ENCODE measurements at places on chromosomes 5 and 9. TPM values are rescaled to one million over a fixed set of nuclear protein-coding genes. Genes with fewer than 3 reads are reported as not detected.

GRCh38 chr5:104793031-104793754 is 1230.6 kb upstream of the NUDT12 start:
- no peak for DNase-seq

DNA sequence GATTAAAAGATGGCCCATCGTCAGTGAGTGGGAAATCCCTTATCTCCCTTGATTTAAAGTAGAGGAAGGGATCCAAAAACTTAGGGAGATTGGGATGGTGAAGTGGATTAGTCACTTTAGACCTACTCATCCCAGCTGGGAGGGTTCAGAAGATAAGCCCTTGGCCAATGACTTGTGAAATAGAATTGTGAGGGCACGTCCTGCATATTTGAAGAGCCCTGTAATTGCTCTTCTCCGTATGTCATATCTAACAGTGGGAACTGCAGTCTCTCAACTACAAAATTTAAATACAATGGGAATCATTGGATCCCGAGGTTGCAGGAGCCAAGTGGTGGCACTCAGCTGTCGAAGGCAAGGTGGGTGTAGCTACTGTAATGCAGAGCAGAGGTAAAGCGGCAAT is 65.4 kb upstream of the C9orf72 start:
- no peak for DNase-seq

- DNase-seq, result peak; percentile 73
Measured at GRCh38 chr9:137162505-137163364, 7.1 kb downstream of the LRRC26 start.

- no peak for DNase-seq
Measured at GRCh38 chr5:124921694-124922093, 175.3 kb upstream of the ZNF608 start.

DNA sequence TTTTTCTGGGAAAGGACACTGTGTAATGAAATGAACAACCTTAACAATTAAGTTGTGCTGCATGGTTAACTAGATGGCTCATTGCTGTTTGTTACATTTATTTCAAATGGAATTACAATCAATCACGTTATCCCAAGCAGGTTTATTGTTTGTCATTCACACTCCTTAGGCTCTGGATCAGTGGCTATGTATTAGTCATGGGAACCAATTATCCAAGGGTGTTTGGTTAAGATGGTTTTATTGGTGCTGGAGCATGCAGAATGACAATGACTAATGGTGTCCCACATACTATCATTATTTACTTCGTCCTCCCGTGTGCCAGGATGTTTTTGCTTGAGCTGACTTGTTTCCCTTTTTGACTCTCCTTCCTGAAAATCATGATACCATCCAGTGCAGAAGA is 10.6 kb upstream of the TRPC7 start:
- no peak for DNase-seq

GRCh38 chr5:160651692-160652645 is 200.0 kb downstream of the ATP10B start:
- DNase-seq, result no peak

DNA sequence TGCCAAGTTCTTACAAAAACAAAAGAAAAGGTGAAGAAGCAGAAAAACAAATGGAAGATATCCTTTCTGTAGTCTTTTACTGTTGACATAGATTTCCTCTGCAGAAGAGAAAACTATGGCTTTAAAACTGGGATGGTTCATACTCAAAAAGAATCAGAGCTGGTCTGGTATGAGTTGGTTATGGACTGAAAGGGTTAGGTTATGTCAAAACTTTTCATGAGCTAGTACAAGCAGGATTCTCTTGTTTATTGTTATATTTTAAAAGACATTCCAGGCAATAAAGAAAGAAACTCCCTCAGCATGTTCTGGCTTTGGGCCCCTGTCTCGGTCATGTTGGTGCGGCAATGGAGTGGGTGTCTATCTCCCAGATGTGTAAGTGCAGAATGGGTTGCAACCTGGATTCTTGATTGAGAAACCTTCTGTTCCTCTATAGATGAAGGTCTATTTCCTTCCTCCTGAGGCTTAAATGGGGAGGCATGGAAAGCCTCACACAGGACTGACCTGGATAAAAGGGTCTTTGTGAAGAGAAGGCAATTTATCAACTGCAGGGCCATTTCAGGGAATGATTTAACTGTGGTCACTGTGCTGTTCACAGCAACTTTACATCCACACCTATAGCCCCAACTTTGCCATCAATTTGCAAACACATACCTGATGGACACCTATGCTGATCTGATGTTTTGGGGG is 209.6 kb upstream of the TNC start:
- DNase-seq, result no peak

DNA sequence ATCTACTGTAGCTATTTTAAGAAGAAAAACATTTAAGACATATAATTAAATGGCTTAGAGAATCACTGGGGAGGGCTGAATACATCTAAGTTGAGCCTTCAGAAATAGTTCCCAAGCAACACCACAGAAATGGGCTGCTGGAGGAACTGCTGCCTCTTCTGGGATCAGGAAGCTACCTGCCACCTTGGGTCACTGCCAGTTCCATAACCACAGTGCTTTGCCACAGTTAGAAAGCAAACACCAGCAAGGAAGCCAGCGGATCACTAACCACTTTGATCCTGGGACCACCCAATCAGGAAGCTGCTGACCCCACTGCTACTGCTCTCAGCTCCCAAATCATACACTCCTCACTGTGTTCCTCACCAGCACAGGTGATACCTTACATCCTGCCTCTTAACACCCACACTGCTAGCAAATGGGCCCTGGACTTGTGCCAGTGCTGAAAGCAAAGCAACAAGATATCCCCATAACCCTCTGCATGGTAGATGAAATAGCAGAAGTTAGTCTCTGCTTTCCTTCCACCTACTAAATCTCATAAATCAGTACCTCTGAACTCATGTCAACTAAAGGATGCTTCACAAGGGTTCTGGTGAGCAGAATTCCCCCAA is 346.9 kb downstream of the DEPDC1B start:
- peak; percentile 43 for DNase-seq

DNA sequence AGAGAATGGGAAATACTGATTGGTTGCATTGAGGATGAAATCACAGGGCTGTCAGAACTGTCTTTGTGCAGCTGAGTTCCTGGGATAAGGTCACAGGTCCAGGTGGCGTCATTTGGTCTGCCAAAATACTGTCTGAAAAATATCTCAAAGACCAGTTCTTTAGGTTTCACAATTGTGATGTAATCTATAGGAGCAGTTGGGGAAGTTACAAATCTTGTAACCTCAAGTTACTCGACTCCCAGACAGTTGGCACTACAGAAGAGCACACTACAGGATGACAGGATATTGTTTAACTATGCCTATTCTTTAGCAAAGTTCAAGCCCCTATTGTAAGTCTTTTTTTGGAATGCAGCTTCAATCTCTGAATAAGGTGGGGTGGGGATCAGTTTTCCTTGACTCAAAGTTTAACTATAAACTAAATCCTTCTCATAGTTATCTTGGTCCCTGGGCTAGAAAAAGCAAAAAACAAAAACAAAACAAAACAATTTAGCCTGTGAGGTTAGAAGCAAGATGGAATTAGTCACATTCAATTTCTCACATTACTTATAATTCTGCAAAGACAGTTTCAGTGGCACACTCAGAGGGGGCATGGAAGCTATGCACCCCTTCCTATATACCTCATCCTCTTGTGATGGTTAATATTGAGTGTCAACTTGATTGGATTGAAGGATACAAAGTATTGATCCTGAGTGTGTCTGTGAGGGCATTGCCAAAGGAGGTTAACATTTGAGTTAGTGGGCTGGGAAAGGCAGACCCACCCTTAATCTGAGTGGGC is 276.0 kb downstream of the AUH start:
- no peak for DNase-seq

GRCh38 chr9:26723486-26723885 is 169.1 kb downstream of the CAAP1 start:
- peak; percentile 41 for DNase-seq

DNA sequence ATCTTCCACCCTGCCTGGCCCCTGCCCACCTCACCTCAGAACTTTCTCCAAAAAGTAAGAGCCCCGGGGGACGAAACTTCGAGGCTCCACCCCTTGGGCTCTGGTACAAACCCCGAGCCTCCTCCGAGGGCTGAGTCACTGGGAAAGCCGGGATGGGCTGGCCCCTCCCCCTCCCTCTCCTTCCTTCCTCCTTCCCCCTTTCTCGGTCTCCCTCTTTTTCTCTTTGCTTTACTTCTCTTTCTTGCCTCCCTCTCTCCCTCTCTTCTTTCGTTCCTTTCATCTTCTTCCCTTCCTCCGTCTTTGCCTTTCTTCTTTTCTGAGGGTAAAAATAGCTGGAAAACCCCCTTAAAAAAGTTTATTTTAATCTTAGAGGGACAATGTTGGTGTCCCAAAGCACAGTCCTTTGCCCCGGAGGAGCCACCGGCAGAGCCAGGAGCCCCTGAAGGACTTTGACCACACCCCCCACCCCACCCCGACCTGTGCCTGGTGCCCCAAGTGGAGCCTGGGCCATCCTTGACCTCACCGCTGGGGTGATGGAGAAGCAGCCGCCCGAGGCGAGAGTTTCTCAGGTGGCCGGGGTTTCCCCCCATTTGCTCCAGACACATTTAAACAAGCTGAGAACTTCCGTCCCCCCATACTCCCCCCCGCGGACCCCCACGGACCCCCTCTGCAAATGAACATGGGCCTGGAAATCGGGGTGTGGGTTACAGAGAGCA is 5.7 kb upstream of the NOTCH1 start:
- DNase-seq, result peak; percentile 72

- DNase-seq, result no peak
Measured at GRCh38 chr9:100290714-100291113, 62.0 kb downstream of the TEX10 start.

GRCh38 chr5:39072925-39073766 is 1.1 kb downstream of the RICTOR start:
- peak; percentile 61 for DNase-seq

DNA sequence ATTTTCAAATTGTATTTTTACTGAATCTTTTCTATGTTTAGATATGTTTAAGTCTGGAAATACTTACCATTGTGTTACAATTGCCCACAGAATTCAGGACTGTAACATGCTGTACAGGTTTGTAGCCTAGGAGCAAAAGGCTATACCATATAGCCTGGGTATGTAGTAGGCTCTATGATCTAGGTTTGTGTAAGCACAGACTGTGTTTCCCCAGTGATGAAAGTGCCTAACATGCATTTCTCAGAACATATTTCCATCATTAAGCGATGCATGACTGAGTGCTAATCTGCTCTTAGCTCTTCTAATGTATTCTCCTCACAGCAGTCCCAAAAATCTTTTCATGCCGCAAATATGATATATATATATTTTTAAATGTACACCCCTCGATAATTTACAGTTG is 166.7 kb upstream of the PPP2R2B start:
- no peak for DNase-seq

- no peak for DNase-seq
Measured at GRCh38 chr9:116935149-116935897, 248.2 kb downstream of the TRIM32 start.

DNA sequence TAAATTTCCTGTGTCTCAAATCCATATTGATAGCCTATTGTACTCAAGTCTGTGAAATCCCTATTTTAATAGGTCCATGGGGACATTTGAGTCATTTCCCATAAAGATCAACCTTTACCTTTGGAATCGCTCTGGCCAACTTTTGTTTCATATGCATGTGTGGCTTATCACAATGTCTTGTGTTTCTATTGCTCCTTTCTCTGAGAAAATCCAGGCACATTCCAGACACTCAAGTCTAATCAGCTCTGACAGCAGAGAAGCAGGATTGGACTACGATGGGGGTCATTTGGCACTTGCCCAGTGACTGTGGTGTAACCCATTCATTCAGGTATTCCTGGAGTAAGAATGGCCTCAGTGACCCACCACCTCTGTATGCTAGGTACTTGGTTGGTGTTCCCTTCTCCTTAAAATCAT is 48.4 kb downstream of the ACTBL2 start:
- DNase-seq, result no peak

- DNase-seq, result no peak
Measured at GRCh38 chr9:4833781-4834560, 41.2 kb downstream of the RCL1 start.

- no peak for DNase-seq
Measured at GRCh38 chr5:68057191-68057590, 158.4 kb upstream of the PIK3R1 start.

DNA sequence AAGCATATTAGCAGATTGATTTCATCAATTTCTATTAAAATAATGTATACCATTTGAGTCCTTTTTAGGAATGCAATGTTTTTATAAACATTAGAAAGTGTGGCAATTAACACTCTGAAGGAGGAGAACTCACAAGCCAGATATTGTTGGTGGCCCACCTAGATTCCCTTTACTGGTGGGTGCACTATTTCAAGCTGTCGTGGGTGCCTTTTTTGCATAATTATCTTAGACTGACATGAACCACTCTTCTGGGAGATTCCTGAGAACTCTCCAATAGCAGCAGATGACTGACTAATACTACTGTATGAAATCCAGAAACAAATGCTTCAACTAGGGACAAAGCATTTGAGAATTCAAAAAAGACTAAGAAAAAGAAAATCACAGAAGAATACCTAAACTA is 526.0 kb downstream of the CDH18 start:
- DNase-seq, result no peak

DNA sequence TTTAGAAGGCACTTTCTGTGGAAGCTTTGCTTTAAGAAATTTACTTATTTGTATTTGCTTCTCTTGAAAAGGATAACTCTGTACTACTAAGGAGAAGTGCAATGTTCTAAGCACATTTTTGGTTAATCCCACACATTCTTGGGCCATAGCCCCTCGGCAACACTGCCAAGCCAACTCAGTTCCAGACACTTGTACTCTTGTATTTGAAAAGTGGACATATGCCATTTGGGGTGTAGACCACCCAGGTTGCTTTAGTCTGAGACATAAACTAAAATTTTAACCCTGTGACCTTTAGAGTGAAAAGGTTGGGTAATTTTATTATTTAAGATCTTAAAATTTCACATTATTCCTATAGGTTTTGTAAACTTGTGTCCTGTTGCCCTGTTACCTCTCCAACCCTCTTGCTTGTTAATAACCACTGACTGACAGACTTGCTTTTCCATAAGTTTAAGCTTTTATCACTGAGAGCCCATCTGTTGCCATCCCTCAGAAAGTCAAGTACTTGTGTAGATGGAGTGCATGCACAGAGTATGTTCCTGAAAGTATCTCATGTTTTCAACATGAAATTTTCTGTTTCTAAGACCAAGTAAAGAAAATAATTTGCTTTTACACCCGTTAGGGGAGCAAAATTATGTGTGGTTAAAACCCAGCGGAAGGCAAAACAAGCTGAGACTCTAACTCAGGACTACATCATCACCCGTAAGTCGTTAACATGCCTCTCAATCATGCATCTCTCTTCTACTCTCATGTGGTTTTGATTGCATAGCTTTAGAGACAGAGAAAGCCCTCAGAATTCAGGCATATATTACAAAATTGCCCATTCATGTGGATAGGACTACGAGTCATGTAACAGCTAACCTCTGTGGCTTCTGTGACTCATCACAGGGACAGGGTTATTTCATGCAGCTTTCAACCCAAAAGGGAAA is 117.3 kb downstream of the GDNF start:
- no peak for DNase-seq

CD72 gene
- 1.2 TPM for total RNA-seq

PCDHGB4 gene
- total RNA-seq, result 0.98 TPM

SLC25A51 gene
- total RNA-seq, result 19.8 TPM

SH3RF2 gene
- 54.9 TPM for total RNA-seq

SGCD gene
- total RNA-seq, result 3.2 TPM

CD74 gene
- total RNA-seq, result 435 TPM

STRBP gene
- total RNA-seq, result 46.5 TPM

TICAM2 gene
- 1.7 TPM for total RNA-seq

CPLANE1 gene
- total RNA-seq, result 10.9 TPM

Data from left colon (tissue), 2 donors.